ENCODE measurements at places on chromosomes 12 and 14.

- H3K36me3 ChIP-seq = no peaks in the 10 kb centered on the region
- H3K27ac ChIP-seq = peak overlapping the region; percentile 96
- DNase-seq = peak; percentile 88
- H3K4me3 ChIP-seq = 0 out of 2 replicates have a peak overlapping the region, but pooled peaks have one; percentile 40
These were observed 121.9 kb upstream of the SLC38A2 start for GRCh38 chr12:46494424-46494823.

DNA sequence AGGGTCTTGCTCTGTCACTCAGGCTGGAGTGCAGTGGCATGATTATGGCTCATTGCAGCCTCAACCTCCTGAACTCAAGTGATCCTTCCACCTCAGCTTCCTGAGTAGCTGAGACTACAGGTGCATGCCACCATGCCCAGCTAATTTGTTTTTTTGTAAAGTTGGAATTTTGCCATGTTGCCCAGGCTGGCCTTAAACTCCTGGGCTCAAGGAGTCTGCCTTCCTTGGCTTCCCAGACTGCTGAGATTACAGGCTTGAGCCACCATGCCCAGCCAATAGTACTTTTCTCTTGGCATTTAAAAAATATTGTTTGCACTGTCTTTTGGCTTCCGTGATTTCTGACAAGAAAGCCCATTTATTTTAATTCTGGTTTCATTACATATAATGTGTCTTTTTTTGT is 61.3 kb downstream of the DIP2B start:
- no peaks in the 10 kb centered on the region for H3K36me3 ChIP-seq
- H3K27me3 ChIP-seq = no peaks in the 10 kb centered on the region
- DNase-seq = no peak
- H3K27ac ChIP-seq = no peak overlapping the region
- peaks cover 89% of the 10 kb centered on the region for H3K4me1 ChIP-seq

- no peak overlapping the region for H3K27ac ChIP-seq
- H3K36me3 ChIP-seq = no peaks in the 10 kb centered on the region
- DNase-seq = no peak
These were observed 3.8 kb downstream of the KRT6C start for GRCh38 chr12:52469853-52470252.

GRCh38 chr12:122788387-122788786 is 14.0 kb downstream of the CCDC62 start:
- H3K27me3 ChIP-seq = peaks cover 9% of the 10 kb centered on the region
- DNase-seq = no peak
- no peaks in the 10 kb centered on the region for H3K36me3 ChIP-seq
- no peaks in the 10 kb centered on the region for H3K4me1 ChIP-seq
- no peak overlapping the region for H3K27ac ChIP-seq

GRCh38 chr14:33634631-33635030 is 316.2 kb downstream of the EGLN3 start:
- no peaks in the 10 kb centered on the region for H3K4me1 ChIP-seq
- no peak for DNase-seq
- H3K27me3 ChIP-seq = 0 out of 2 replicates have a peak, but pooled peaks cover 2% of the 10 kb centered on the region
- no peaks in the 10 kb centered on the region for H3K36me3 ChIP-seq
- no peak overlapping the region for H3K27ac ChIP-seq

GRCh38 chr14:21923820-21924219 is 250.2 kb upstream of the OR4E1 start:
- H3K36me3 ChIP-seq = no peaks in the 10 kb centered on the region
- H3K27ac ChIP-seq = no peak overlapping the region
- no peaks in the 10 kb centered on the region for H3K27me3 ChIP-seq

- DNase-seq = no peak
- H3K27me3 ChIP-seq = no peaks in the 10 kb centered on the region
- H3K27ac ChIP-seq = no peak overlapping the region
- no peak overlapping the region for H3K4me3 ChIP-seq
- H3K36me3 ChIP-seq = no peaks in the 10 kb centered on the region
- no peaks in the 10 kb centered on the region for H3K4me1 ChIP-seq
These were observed 101.6 kb upstream of the PLEKHG7 start for GRCh38 chr12:92601176-92601575.

GRCh38 chr12:26010293-26010821 is 51.9 kb downstream of the RASSF8 start:
- no peak overlapping the region for H3K4me3 ChIP-seq
- no peaks in the 10 kb centered on the region for H3K4me1 ChIP-seq
- no peaks in the 10 kb centered on the region for H3K27me3 ChIP-seq
- no peak for DNase-seq

- no peaks in the 10 kb centered on the region for H3K36me3 ChIP-seq
- no peak overlapping the region for H3K27ac ChIP-seq
- no peaks in the 10 kb centered on the region for H3K27me3 ChIP-seq
- no peaks in the 10 kb centered on the region for H3K4me1 ChIP-seq
- DNase-seq = no peak
These were observed 1635.4 kb upstream of the FLRT2 start for GRCh38 chr14:83894568-83894967.

- peaks cover 30% of the 10 kb centered on the region for H3K36me3 ChIP-seq
- no peaks in the 10 kb centered on the region for H3K27me3 ChIP-seq
- DNase-seq = no peak
- H3K4me3 ChIP-seq = no peak overlapping the region
- H3K4me1 ChIP-seq = 0 out of 2 replicates have a peak, but pooled peaks cover 5% of the 10 kb centered on the region
These were observed 63.9 kb downstream of the TESC start for GRCh38 chr12:117035287-117035686.

DNA sequence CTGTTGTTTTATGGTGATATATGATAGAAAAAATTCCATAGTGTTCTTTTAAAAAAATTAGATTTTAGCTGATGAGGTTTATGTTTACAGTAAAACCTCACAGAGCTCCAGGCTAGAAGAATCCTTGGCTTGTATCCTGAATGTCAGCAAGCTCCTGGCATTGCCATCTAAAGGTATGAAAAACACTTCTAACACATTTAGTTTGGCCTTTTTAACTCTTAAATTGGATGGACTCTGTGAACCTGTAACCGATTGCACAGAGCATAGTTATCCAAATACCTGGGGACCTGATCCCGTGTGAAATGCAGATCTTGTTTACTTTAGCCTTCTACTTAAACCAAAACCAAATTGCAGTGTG is 241.1 kb upstream of the DCN start:
- H3K27ac ChIP-seq = no peak overlapping the region
- H3K4me3 ChIP-seq = no peak overlapping the region
- no peaks in the 10 kb centered on the region for H3K27me3 ChIP-seq
- DNase-seq = no peak
- no peaks in the 10 kb centered on the region for H3K4me1 ChIP-seq

- DNase-seq = peak; percentile 56
- no peak overlapping the region for H3K27ac ChIP-seq
- peaks cover 4% of the 10 kb centered on the region for H3K27me3 ChIP-seq
- no peak overlapping the region for H3K4me3 ChIP-seq
- H3K4me1 ChIP-seq = no peaks in the 10 kb centered on the region
These were observed 115.8 kb downstream of the DAD1 start for GRCh38 chr14:22472935-22473854.

DNA sequence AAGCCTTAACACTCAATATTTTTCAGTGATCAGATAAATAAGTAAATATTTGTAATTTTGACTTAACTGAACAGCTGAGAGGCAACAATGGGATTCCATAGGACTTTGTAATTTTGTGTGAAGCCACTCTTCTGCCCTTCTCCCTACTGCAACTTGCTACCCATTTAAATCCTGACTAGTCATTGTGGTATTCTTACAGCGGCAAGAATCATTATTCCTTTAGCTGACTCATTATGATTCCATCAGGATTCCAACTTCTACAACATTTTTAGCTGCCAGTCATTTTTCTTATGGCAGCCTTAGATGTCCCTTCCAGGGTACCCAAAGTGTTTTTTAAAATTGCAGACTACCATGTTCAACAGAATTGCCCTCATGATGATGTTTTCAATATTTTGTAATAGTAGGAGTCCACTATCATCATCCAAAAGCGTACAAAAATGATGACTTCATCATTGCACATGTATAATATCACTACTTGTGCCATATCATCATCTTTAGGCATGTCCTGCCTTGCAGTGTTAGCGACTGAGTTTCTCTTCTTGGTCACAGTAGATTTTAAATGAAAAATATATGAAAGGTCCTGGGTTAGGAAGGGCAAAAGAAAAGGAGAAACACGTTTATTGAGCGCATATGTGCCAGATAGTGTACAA is 5.1 kb upstream of the MAGOHB start:
- H3K27me3 ChIP-seq = no peaks in the 10 kb centered on the region
- H3K36me3 ChIP-seq = no peaks in the 10 kb centered on the region
- H3K27ac ChIP-seq = no peak overlapping the region
- no peak for DNase-seq

DNA sequence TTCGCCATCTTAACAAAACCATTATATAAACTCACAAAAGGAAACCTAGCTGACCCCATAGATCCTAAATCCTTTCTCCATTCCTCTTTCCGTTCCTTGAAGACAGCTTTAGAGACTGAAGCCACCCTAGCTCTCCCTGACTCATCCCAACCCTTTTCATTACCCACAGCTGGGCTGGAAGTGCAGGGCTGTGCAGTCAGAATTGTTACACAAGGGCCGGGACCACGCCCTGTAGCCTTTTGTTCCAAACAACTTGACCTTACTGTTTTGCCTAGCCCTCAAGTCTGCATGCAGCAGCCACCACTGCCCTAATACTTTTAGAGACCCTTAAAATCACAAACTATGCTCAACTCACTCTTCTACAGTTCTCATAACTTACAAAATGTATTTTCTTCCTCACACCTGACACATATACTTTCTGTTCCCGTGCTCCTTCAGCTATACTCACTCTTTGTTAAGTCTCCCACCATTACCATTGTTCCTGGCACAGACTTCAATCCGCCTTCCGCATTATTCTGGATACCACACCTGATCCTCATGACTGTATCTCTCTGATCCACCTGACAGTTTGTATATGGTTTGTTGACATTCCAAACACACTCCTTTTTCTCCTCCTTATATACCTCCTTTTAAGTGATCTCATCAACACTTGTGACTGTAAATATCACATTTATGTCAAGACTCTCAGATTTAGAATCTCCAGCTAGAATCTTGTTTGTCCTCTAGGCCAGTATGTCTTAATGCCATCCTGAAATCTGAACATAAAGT is 208.7 kb downstream of the KITLG start:
- no peak for DNase-seq
- no peaks in the 10 kb centered on the region for H3K36me3 ChIP-seq
- H3K4me1 ChIP-seq = no peaks in the 10 kb centered on the region
- H3K27me3 ChIP-seq = no peaks in the 10 kb centered on the region
- H3K27ac ChIP-seq = no peak overlapping the region
- no peak overlapping the region for H3K4me3 ChIP-seq

GRCh38 chr14:76808990-76809389 is 3.7 kb downstream of the ANGEL1 start:
- no peaks in the 10 kb centered on the region for H3K27me3 ChIP-seq
- peaks cover 5% of the 10 kb centered on the region for H3K36me3 ChIP-seq
- no peak overlapping the region for H3K4me3 ChIP-seq
- no peak overlapping the region for H3K27ac ChIP-seq
- peaks cover 22% of the 10 kb centered on the region for H3K4me1 ChIP-seq

DNA sequence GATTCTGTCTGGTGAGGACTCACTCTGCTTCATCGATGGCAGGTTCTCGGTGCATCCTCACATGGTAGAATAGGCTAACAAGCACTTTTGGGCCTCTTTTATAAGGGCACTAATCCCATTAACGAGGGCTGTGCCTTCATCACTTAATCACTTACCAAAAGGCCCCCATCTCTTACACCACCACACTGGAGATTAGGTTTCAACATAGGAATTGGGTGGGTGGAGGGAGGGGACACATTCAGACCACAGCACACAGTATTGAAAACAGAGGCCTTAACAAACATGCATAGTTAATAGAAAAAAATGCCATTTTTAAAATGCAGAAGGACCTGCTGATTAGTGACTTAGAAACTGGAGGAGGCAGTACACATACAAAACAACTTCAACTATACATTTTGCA is 61.6 kb downstream of the SPPL3 start:
- H3K27ac ChIP-seq = no peak overlapping the region
- H3K27me3 ChIP-seq = no peaks in the 10 kb centered on the region
- DNase-seq = no peak
- no peaks in the 10 kb centered on the region for H3K4me1 ChIP-seq
- H3K36me3 ChIP-seq = peaks cover 5% of the 10 kb centered on the region

DNA sequence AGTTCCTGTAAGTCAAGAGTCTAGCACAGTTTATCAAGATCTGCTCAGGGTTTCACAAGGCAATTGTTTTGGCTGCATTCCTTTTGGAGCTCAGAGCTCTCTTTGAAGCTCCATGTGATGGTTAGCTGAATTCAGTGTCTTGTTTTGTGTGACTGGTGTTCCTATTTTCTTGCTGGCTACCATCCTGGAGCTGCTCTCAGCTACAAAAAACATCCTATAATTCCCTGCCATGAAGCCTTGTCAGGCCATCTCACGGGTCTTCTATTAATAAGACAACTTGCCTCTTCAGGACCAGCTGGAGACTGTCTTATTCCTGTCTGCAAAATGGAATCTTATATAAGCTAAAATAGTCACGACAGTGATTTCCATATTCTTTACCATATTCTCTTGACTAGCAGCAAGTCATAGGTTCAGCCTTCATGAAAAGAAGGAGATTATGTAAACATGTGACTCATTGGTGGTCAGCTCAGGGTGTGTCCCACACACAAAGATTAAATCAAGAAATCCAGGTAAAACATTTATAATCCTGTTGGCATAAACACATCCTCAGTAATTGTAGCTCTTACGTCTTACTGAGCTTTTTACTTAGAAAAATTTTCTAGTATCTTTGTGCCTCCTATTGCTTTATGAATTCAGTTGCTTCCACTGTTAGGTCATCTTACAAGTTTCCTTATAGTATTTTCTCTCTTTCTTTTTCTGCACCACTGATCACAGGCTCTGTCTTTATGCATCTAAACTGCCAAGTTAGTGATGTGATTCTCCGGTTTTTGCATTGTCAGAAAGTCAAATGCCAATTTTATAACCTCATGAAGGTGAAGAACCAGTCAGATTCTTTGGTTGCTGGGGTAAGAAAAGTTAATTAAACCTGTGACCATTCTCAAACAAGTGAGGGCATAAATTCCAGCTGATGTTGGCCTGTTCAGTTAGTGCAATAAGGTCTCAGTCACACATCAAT is 378.5 kb upstream of the MGAT4C start:
- no peaks in the 10 kb centered on the region for H3K4me1 ChIP-seq
- no peaks in the 10 kb centered on the region for H3K27me3 ChIP-seq
- DNase-seq = no peak

DNA sequence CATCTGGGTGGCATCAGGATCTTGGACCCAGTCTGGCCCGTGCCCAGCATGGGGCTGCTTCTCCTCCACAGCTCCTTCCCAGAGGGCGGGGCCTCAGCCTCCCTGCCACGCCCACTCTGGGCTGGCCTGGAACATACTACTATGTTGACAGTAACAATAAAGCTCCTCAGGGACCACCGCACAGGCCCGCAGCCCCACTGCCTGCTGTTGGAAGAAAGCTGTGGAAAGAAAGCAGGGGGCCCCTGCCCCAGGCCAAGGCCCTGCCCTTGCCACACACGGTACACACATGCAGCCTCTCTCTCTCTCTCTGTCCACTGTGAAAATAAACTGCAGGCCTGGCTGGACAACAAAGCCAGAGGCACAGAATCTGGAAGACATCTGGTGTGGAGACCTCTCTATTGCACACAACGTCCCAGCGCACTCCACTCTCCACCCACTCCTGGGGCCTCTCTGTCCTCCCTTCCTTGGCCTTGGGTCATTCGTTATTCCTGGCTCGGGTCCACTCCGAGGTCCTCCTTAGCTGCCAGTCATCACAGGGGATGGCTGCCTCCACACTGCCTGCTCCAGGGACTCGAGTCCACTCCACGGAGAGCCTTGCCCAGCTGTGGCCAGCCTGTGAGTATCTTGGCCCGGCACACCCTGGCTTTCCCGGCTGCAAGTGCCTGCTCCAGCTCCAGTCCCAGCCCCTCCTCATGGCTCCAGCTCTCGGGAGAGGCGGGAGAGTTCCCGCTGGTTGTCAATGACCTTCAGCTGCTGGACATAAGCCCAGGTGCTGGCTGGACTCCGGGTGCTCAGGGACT is 11.8 kb upstream of the ENDOU start:
- peaks cover 32% of the 10 kb centered on the region for H3K4me1 ChIP-seq
- H3K27me3 ChIP-seq = peaks cover 12% of the 10 kb centered on the region
- H3K27ac ChIP-seq = no peak overlapping the region
